Activated CD8-positive, alpha-beta memory T cell treated with anti-CD3 and anti-CD28 coated beads, Interleukin-2, amount 50 U/mL, for 4 hours (primary cell): ENCODE measurements at places on chromosomes 2 and 18.

DNA sequence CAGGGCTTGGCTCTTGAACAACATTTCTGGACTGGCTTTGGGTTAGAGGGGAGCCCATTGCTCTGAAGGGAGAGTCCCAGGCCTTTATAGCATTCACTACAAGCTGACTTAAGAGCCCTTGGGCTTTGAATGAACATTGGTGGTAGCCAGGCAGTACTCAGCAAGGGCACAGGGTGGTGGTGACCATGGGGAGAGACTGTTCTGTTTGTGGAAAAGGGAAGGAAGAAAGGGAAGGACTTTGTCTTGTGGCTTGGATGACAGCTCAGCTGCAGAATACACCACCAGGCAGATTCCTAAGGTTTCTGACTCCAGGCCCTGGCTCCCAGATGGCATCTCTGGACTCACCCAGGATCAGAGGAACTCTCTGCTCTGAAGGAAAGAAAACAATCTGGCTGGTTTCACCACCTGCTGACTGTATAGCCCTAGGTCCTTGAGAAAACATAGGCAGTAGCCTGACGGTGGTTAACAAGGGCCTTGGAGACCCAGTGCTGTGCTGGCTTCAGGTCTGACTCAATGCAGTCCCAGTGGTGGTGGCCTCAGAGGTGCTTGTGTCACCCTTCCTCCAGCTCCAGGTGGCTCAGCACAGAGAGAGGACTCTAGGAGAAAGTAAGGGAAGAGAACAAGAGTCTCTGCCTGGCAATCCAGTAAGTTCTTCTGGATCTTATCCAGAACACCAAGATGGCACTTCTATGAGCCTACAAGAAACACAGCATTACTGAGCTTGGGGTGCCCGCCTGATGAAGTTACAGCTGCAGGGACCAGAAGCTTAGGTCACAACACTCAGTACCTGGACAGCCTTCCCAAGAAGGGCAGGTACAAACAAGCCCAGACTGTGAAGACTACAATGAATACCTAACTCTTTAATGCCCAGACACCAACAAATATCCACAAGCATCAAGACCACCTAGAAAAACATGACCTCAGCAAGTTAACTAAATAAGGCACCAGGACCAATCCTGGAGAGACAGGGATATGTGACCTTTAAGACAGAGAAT lies 16.4 kb upstream of the ABCB11 start:
- no peak for DNase-seq

DNA sequence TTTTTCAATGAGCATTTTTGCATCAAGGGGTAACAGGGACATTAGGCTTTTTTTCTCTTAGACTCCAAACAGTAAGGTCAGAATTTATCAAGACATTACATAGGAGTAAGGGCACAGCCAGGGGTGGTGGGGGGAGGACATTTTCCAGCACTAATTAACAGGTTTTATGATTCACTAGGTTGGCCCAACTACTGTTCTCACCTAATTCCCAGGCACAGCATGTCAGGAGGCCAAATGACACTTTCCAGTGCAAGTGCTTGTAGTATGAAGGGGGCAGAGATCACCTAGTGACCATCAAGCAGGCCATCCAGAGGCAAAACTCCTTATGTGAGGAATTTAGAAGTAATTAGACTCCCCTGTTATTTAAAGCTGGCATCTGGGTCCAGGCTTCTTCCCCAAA lies 3.9 kb upstream of the MBD2 start:
- no peak for DNase-seq

- no peak for DNase-seq
Measured at GRCh38 chr18:69717586-69717985, 230.1 kb downstream of the CD226 start.

GRCh38 chr18:37481072-37481471 lies 84.5 kb downstream of the CELF4 start:
- DNase-seq, result no peak

DNA sequence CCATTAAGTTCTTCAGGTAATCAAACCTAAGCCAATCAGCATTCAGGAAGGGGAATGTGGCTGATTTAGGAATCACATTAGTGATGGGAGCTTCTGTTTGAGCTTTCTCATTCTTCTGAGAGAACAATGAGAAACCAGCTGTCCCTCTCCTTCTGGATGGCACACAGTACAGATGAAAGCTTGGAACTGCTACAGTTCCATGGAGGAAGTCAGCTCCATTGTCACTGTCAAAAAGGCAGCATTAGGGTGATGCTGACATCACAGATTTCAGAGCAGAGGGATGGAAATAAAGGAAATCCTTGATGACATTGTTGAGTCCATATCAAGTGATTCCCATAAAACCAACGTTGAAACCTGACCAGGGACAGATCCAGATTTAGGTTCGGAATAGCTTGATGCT lies 36.1 kb upstream of the ACYP2 start:
- no peak for DNase-seq

DNA sequence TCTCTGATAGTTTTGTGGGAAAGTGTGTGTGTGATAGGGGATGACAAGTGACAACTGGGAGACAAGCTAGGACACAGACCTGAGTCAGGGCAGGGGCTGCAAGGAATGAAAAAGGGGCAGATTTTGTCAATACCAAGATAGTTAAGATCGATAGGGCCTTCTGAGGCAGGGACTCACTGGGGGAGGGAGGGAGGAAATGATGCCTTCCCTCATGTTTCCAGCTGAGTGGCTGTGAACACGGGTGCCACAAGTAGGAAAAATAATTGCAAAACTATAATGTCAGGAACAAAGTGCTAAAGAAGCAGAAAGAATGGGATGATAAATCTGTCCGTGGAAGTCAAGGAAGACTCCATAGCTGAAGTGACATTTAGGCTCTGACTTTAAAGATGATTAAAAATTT lies 24.2 kb downstream of the CDH2 start:
- DNase-seq, result no peak

DNA sequence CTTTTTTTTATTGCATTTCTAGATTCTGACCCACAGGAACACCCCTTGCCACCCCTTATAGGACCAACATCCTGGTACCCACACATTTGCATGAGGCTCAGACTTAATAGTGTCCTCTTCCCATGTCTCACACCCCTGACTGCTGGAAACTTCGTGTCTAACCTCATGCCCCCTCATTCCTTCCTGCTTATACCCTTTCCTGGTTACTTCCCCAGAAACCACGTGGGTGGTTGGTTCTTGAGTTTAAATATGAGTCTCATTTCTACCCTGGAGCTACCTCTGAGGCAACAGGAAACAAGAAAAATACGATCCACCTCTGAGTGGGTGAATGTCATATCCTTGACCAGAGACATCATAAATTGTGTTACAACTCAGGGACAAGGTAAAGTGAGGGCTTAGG lies 1.6 kb downstream of the TNP1 start:
- DNase-seq, result no peak

DNA sequence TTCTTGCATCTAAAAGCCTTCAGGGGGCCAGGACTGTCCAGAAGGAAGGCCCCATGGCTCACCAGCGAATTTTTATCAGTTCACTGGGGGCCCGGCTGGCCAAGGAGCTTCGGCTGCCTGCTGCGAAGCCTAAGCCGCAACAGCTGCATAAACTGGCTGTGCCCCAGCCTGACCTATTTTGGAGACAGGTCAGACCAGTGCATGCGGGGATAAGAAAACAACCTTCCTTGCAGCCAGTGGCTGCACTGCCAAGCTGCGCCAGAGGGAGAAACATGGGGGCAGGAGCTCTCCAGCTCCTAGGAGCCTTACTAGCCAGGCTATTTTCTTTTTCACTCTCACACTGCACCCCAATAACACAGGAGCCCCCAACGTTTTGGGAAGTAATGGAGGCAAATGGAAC lies 15.2 kb downstream of the PAX3 start:
- no peak for DNase-seq
